ENCODE measurements at places on chromosomes 5 and 9. TPM values are rescaled to one million over a fixed set of nuclear protein-coding genes. Genes with fewer than 3 reads are reported as not detected.

DNA sequence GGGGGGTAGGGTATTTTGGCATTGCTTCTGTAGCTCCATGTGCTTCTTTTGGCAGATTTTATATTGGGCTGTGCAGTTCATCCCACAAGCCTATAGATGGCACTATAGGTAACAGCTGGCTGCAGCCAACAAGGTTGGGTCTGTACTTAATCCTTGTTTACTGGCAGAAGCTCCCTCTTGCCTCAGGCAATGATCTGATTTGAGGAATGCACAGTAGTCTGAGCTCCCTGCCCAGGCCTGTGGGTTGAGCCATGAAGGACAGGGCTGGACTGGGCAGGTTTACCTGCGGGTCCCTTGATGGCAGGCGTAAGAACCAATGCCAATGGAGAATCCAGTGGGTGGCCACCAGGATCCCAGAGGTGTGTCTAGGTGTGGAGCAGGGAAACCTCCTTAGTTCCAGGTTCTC lies 11.7 kb upstream of the OR1J2 start:
- peaks cover 3% of the 10 kb centered on the region for H3K27me3 ChIP-seq
- H3K36me3 ChIP-seq, result no peaks in the 10 kb centered on the region
- no peak overlapping the region for H3K27ac ChIP-seq
- no peaks in the 10 kb centered on the region for H3K4me1 ChIP-seq

GRCh38 chr5:180439911-180440769 lies 54.0 kb upstream of the CNOT6 start:
- H3K27me3 ChIP-seq, result no peaks in the 10 kb centered on the region
- no peak for DNase-seq
- no peaks in the 10 kb centered on the region for H3K36me3 ChIP-seq
- no peak overlapping the region for H3K27ac ChIP-seq

- no peak for DNase-seq
- no peak overlapping the region for H3K4me3 ChIP-seq
- H3K4me1 ChIP-seq, result peaks cover 31% of the 10 kb centered on the region
- no peaks in the 10 kb centered on the region for H3K27me3 ChIP-seq
- H3K27ac ChIP-seq, result no peak overlapping the region
- H3K36me3 ChIP-seq, result no peaks in the 10 kb centered on the region
These were observed 140.6 kb upstream of the ZNF366 start for GRCh38 chr5:72647806-72648205.

DNA sequence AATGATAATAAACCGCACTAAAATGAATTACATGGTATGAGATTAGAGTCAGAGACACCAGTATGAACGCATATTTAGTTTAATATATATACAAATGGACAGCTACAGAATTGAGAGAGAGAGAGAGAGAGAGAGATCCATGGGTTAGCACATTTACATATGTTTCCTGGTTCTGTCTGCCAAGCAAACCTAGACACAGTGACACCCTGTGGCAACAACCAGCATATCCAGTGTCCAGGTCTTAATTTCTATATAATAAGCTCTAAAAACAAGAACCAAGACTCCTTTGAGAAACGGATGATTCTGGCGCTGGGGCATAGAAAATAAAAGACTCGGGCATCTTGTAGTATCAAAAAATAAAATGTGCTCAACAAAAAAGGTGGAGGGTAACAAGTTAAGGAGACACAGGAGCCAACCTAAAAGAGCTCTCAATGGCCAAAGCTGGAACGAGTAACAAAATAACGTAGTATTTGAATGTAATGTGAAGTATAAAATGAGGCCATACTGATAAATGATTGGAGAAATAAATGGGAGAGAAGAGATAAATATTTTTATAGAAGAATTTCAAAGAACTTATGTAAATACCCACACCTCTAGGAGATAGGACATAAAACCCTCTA lies 84.5 kb downstream of the RFX3 start:
- peaks cover 17% of the 10 kb centered on the region for H3K36me3 ChIP-seq
- H3K4me1 ChIP-seq, result peaks cover 5% of the 10 kb centered on the region
- H3K27me3 ChIP-seq, result no peaks in the 10 kb centered on the region
- no peak for DNase-seq
- no peak overlapping the region for H3K27ac ChIP-seq

DNA sequence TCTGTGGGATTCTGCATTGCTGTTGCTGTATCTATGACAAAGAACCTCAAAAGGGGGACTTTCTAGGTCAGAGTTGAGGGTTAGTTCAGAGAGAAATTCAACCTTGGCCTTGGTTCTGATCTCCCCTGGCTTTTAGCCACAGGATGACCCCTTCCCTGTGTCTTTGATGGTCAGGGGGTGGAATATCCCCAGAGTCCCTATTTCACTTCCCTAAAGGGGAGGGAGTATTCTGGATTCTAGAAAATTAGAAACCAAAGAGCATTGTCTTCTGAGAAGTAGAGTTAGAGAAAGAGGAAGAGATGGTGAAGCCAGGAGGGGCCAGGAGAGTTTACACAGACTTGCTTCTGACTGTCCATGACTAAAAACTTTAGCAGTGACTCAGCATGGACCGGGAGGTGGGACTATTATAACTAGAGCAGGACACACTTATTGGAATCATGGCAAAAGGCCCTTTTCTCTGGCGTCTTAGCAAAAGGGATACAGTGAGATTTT lies 56.2 kb upstream of the LPAR1 start:
- peaks cover 17% of the 10 kb centered on the region for H3K27me3 ChIP-seq
- no peak overlapping the region for H3K27ac ChIP-seq
- no peak overlapping the region for H3K4me3 ChIP-seq

DNA sequence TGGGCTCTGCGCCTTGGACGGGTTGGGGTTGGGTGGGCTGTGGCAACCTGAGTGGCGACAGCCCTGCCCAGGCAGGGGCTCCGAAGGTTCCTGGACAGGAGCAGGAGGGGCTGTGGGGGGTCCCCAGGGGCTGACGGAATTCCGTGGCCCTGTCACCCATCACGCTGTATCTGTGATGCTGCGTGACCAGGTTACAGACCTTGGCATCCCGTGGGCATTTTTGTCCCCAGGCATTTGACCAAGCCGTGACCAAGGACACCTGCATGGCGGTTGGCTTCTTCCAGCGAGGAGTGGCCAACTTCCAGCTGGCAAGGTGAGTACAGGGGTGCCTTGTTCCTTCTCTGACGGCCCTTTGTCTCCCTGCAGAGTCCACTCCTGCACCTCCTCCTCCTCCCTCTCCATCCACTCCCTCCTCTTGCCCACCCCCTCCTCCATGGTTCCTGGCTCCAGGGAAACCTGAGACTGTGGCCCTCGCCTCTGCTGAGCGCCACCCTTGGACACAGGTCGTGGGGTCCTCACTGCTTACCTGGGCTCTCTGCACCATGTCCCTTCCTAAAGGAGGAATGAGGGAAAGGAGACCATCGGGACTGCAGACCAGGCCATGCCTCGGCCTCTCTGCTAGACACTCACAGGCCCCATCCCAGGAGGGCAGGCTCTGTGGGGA lies 3.0 kb downstream of the NOXA1 start:
- no peaks in the 10 kb centered on the region for H3K27me3 ChIP-seq
- H3K27ac ChIP-seq, result no peak overlapping the region
- DNase-seq, result no peak
- H3K4me1 ChIP-seq, result peaks cover 15% of the 10 kb centered on the region
- no peak overlapping the region for H3K4me3 ChIP-seq
- no peaks in the 10 kb centered on the region for H3K36me3 ChIP-seq

GRCh38 chr9:14062586-14063221 lies 251.2 kb downstream of the NFIB start:
- H3K4me3 ChIP-seq, result no peak overlapping the region
- H3K36me3 ChIP-seq, result no peaks in the 10 kb centered on the region
- peaks cover 39% of the 10 kb centered on the region for H3K4me1 ChIP-seq
- no peak for DNase-seq
- H3K27me3 ChIP-seq, result no peaks in the 10 kb centered on the region
- no peak overlapping the region for H3K27ac ChIP-seq

DNA sequence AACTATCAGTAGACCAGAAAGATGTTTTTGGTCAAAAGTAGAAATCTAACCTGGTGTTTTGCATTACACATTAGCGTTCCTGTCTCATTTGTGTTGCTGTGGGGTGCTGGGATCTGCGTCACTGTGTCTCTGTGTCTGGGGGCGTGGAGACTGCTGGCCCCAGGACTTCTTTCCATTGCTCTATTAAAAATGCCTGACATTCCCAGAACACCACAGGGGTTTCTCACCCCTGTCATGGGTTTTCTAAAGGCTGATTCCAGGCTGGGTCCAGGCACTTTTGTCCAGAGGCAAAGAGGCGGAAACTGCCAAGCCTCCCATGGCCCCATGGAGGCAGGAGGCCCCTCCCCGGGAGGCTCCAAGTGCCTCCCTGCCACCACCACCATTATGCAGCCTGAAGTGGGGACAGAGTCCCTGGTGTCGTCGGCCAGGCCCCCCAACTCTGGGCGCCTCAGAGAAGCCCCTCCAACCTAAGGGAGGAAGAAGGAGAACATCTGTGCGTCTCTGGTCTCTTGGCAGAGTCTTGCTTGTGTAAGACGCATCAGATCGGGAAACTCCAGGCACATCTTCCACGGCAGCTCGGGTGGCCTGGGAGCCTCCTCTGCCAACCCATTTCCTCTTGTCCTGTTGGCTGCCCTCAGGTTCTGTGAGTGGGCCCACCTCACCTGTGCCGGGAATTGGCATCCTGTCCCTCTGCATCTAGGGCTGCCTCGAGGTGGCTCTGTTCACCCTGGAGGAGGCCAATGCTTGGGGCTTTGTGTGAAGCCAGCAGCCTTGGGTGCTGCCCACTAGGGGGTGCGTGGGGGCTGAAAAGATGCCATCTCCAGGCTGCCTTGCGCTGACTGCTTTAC lies 13.8 kb upstream of the PLEKHG4B start:
- H3K4me1 ChIP-seq, result peaks cover 34% of the 10 kb centered on the region
- DNase-seq, result peak; percentile 66
- no peak overlapping the region for H3K4me3 ChIP-seq
- no peak overlapping the region for H3K27ac ChIP-seq

GRCh38 chr9:87383344-87384150 lies 114.1 kb upstream of the DAPK1 start:
- H3K4me3 ChIP-seq, result no peak overlapping the region
- H3K4me1 ChIP-seq, result peaks cover 8% of the 10 kb centered on the region
- no peaks in the 10 kb centered on the region for H3K36me3 ChIP-seq

DNA sequence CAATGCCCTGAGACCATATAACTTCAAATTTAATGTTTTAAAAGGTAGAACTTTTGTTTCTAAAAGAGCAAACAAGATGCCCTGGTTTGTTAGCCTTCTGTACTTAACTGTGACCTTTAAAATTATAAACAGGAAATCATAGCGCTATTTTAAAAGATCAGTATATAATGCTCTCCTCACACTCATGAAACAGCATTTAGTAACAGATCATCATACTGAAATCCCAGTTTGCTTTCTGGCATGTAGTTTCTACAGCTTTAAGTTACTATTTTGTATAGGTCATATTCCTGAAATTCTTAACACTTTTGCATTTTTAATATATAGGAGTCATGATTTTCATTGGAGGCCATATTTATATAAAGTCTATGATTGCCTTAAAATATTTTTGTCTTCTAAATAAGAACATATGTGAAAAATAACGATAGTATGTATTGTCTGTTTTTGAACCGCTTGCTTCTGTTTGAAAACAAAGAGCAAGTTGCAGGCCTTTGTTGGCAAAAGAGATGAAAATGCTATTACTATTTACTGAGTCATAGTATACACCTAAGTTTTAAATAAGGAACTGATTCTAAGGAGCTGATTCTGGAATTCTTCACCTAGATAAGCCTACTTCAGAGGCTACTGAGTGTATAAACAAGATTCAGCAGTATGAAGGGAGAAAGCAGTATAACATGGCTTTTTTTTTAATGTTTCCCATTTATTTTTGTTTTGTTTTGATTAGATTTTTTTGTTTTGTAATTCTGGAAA lies 20.5 kb downstream of the SRFBP1 start:
- no peak for DNase-seq
- no peak overlapping the region for H3K4me3 ChIP-seq
- peaks cover 11% of the 10 kb centered on the region for H3K36me3 ChIP-seq
- no peaks in the 10 kb centered on the region for H3K27me3 ChIP-seq
- no peak overlapping the region for H3K27ac ChIP-seq

DNA sequence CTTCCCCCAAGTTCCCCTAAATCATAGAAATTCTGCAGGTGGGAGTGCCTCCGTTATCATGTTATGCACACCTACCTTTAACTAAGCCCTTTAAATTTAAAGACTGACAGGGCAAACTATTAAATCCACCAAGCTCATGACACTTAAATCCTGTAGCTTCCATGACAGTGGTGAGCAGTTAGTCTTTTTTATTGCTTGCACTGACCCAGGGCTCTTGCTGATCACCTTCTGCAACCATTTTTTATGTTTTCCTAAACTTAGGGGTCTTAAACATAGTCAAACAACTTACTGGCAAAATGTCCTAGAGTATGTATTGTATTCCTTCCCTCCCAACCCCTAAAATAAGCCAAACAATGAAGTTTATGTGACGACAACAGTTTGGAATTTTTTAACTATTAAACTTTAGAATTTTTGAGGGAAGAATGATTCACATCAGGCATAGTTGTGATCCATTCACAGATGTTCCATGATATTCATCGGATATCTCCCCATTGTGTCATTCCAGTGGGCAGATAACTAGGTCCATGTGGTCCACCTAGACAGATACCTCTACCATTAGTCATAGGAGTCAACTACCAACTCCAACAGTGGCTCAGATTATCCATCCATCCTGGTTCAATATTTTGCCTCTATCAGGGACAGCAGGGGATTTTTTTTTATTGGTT lies 283.1 kb downstream of the ADAMTS6 start:
- H3K4me1 ChIP-seq, result no peaks in the 10 kb centered on the region
- no peaks in the 10 kb centered on the region for H3K27me3 ChIP-seq
- H3K36me3 ChIP-seq, result no peaks in the 10 kb centered on the region
- no peak for DNase-seq
- H3K27ac ChIP-seq, result no peak overlapping the region

DNA sequence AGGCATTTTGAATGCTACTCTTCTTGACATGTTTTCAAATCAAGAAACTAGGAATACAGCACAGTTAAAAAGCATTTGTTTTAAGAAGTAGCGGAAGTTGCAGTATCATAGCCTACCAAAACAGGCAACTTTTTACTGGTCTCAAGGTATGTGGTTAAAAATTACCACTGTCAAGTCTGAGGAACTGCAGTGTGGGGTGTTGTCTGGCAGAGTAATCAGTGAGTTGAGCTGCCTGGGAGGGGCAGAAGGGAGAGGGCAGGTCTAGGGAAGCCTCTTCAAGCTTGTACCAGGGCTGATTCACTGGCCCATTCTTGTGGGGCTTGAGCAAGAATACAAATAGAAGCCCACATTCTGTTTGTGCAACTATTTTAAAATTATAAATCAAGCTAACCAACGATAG lies 42.4 kb upstream of the SV2C start:
- H3K27ac ChIP-seq, result no peak overlapping the region
- DNase-seq, result no peak
- H3K4me3 ChIP-seq, result no peak overlapping the region
- peaks cover 17% of the 10 kb centered on the region for H3K27me3 ChIP-seq
- H3K36me3 ChIP-seq, result no peaks in the 10 kb centered on the region

DNA sequence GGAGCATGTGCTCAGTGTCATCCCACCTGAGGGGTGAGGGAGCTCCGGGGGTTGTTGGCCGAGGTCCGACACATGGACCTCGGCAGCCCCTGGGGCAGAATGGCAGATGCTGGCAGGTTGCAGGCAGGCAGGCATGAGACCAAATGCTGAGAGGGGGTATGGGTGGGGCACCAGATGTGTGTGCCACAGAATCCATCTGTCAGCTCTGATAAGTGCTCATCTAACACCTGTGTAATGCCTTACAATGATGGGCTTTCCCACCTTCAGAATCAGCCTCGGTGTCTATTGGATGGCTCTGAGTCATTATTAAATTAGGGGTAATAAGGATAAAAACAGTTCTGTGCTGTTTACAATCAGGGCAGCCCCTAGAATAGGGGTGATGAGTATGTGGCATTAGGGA lies 73.1 kb upstream of the SAP30L start:
- peaks cover 32% of the 10 kb centered on the region for H3K4me1 ChIP-seq
- no peak for DNase-seq
- H3K27ac ChIP-seq, result no peak overlapping the region
- H3K36me3 ChIP-seq, result no peaks in the 10 kb centered on the region
- H3K4me3 ChIP-seq, result no peak overlapping the region

Gene ADCY2
- 5.7 TPM for total RNA-seq

Gene ARHGEF28
- 44.1 TPM for total RNA-seq

Gene WNT8A
- not detected for total RNA-seq

Gene TMEM215
- 0.27 TPM for total RNA-seq

Gene SLC6A19
- 22.2 TPM for total RNA-seq

Data from type B pancreatic cell (in vitro differentiated cells).